ENCODE measurements at places on chromosomes 4 and X.
A peak's percentile ranks its signal among the peaks of the same experiment; 100 is the strongest.

DNA sequence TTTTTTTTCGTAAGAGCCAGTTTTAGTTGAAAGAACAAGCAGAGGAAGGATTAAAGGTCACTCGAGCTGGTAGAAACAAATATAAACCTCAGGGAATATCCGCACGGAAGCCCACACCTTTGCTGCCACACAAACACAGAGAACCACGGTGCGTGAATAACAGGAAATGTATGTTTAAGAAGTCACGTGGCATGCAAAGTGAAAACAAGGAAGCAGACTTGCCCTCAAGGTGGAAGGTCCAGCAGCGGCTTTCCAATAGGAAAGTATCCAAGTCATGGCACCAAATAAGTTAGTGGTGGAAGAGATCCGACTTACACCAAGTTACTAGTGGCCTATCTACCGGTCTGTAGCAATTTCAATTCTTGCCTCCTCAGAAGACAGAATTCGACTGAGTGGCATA is 215.5 kb downstream of the HHIP start:
- no peak for DNase-seq

GRCh38 chrX:54891573-54891972 is 29.1 kb upstream of the TRO start:
- no peak for DNase-seq

DNA sequence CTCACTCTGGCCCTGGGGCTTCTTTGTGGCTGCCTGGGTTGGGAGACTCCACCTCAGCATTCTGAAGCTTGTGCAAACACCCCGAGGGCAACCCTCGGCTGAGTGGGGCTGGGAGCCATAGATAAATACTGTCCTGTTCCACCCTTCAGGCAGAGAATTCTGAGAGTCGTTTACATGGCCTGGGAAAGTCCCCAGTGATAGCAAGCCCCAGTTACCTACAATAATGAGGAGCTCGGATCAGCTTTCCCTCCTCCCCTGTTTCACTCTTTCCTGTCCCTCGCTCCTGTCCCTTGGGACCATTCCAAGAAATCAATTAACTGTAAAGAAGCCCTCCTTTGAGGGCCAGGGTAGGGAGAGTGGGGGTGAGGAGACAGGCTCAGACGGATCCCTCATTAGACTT is 31.6 kb upstream of the DDX3X start:
- no peak for DNase-seq

DNA sequence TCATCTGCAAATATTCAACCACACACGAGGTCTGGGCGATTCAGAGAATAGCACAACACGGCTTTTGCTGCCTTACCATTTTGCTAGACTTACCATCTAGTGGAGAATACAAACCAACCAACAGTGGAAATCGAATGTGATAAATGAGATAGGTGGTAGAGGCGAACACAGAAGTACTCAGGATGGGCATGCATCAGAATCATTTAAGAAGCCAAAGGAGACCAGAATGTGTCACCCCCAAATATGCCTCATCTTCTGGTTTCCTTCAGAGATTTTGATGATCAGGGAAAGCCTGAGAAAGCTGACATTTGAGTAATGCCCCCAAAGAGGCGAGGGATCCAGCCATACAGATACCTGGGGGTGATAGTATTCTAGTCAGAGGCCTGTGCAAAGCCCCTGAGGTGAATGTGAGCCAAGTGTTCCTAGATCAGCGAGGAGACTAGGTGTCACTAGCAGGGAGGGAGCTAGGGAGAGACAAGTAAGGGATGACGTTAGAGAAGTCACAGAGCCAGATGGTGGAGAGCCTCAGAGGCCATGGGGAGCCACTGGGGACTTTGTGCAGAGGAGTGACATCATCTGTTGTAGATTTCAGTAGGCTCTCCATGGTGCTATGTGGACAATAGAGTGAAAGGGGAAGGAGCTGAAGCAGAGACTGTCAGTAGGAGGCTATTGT is 1.7 kb downstream of the MTMR1 start:
- no peak for DNase-seq

- DNase-seq: no peak
Measured at GRCh38 chrX:23699636-23700194, 32.4 kb downstream of the PRDX4 start.

- DNase-seq: peak; percentile 61
Measured at GRCh38 chr4:38675146-38676121, 11.4 kb downstream of the KLF3 start.

GRCh38 chr4:147991543-147992283 is 259.8 kb downstream of the ARHGAP10 start:
- DNase-seq: no peak

DNA sequence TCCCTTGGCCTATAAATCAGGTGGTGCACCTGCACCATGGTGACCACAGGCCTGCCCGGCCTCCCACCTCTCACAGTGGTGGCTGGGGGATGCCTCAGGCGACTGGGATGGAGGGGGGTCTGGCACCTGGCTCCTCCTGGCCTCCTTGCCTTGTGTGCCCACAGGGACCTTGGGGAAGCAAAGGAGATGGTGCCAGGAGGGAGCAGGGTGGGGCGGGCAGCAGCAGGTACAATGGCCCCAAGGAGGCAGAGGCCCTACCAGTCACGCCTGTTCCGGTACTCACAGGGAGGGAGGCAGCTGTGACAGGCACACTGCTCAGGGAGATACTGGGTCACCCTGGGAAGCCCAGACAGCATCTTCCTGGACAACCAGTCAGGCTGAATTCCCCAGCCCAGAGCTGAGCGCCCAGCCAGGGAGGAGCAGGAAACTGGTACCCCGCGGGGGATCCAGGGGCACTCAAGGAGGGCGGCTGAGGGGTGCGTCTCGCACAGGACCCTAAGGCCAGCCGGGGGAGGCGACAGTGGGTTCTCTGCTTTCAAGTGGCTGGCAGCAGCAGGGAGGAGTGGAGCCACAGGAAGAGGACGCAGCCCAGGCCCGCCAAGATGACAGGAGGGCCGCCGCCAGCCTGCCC is 1.2 kb upstream of the TREX2 start:
- DNase-seq: no peak

GRCh38 chr4:29453303-29453820 is 1266.8 kb upstream of the PCDH7 start:
- no peak for DNase-seq

- no peak for DNase-seq
Measured at GRCh38 chr4:112927544-112927943, 121.9 kb upstream of the ANK2 start.

- DNase-seq: no peak
Measured at GRCh38 chr4:138693526-138693925, 322.1 kb upstream of the NOCT start.

DNA sequence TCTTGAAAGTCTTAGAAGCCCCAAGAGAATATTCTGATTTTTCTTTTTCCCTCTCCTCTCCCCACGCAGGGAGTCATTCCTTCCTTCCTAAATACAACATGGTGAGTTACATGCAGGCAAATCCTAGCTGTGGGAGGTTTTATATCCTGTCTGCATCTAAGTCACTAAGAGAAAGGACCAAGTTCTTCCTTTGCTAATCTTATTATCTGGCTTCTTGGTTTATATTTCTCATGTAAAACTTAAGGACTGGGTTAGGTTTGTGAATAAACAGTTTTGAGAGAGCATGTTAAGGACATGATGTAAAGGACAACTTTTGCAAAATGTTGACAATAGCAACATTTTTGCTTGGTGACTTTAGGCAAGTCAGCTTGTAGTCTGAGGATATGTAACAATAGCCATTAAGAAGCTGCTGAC is 5.1 kb upstream of the CXCL9 start:
- DNase-seq: no peak

DNA sequence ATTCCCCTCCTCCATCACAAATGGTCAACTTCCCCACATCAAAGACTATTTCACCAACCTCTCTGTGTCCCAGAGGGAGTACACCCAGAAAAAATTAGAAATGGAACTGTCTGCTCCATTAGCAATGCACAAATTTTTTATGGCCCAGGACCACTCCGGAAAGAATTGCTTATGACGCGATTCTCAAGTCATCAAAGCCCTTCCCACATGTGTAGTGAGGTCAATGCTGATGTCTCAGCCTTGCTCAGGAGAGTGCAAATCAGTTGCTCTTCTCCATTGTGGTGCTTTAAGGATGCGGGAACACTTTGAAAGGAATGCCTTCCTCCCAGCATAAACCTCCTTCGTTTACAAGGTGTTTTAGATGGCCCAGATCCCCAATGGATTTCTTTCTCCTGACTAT is 518.3 kb downstream of the PPARGC1A start:
- DNase-seq: no peak
